ENCODE measurements at places on chromosomes 1 and 21.

DNA sequence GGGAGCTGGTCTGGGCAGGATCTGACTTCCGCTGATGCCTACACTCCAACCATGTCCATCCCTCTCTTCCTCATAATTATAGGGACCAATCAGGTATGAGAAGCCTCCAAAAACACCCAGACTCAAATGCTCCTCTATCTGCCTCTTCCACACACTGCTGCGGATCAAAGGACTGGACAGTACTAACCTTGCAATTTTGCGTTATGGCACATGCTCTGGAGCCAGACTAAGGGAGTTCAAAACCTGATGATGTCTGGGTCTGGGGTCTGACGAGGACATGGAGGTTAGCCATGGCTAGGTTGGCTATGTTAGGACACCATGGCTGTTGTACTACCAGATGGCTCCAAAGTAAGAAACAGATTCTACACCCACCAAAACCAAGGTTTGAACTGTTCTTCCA lies 10.3 kb downstream of the GPN2 start:
- DNase-seq, result no peak

DNA sequence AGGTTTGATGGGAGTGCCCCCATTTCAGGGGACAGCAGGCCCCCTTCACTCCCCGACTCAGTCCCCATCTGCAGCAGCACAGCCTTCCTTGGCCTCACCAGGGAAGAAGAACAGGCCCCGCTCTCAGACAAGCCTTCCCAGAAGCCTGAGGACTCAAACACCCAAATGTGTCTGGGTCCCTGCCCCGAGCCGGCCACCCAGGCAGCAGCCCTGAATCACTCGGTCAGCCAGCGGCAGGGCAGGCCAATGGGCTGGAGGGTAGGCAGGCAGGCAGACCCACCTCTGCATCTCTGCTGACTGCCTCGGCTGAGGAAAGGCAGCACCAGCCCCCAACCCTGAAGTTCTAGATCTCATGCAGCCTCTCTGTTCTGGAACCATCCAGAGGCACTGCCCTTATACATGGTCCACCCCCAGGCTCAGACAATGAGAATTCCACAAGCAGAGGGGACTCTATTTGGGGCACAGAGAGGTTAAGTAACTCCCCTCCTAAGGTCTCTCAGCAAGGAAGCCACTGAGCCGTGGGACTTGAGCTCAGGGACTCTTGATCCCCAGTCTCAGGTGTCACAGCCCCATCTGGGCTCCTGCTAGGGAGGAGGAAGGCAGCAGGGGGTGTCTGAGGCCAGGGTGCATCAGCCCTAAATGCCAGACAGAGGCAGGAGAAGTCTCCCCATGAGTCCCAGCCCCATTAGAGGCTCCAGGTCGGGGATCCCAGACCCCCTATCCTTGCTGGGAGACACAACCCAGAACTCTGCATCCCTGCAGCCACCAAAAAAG lies 33.2 kb upstream of the RUNX3 start:
- DNase-seq, result no peak

DNA sequence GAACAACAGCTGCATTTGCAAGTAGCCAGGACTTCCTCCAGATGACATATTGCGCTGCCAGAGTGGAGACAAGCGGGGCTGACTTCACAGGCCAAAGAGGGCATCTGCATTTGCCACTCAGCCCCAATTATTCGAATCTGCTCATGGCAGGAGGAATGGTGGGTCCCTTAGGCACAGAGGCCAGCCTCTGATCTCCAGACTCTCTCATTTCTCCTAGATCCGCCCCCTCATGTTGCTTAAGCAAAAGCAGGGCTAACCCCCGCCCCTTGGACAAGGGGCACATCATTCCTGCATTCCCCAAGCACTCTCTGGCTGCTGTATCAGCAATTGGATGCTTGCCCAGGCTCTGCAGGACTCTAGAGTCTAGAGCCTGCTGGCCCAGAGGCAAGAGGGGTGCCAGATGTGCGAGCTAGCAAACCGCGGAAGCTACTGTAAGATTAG lies 262.4 kb downstream of the ST6GALNAC3 start:
- DNase-seq, result no peak

- no peak for DNase-seq
Observed at GRCh38 chr1:71462247-71462646, 381.4 kb upstream of the ZRANB2 start.

DNA sequence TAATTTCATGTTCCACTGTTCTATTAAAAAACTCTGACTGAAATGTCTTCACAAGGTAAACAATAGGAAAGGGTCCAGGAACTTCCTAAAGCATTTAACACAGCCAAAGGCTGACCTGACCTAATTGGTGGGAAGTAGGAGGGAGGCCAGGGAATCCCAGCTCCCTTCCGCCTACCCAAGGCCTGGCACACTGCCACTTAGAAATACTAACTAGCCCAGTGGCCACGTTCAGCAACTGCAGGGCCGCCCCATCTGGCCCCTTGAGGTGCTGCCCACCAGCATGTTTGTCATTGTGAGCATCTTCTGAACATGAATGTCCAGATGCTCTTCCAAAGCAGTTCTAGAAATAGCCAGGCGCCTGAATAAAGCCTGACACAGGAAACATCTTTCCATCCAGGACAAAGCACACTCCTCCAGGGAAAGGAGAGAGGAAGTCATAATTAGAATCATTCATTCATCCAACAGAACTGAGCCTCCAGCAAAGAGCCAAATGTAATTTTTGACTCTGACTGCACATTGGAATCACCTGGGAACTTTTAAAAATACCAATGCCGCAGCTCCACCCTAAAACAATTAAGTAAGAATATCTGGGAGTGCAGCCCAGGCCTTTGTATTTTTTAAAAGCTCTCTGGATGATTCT lies 44.6 kb upstream of the BCL9 start:
- DNase-seq, result no peak

DNA sequence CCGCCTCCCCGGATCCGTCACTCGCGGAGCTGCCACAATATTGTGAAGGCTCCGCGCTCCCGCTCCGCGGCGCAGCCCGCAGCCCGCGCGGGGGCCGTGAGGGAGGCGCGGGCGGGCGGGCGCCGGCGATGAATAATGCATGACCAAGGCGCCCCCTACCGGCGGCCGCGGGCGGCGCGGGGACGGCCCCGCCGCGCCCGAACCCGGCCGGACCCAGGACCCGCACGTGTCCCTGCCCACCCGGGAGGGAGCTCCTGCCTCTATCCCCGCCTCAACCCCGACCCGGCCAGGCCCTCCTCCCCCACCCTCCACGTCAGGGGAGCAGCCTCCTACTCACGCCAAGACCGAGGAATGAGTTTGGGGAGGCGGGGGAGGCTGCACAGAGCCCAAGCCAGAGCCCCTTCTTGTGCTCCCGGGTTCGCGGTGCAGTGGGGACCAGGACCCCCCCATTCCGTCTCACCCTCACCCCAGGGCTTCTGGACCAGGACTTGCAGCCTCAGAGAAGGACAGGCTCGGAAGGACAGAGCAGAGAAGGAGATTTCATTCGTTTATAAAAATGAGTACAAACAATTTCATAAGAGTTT lies 70.8 kb upstream of the CASZ1 start:
- DNase-seq, result peak; percentile 42

DNA sequence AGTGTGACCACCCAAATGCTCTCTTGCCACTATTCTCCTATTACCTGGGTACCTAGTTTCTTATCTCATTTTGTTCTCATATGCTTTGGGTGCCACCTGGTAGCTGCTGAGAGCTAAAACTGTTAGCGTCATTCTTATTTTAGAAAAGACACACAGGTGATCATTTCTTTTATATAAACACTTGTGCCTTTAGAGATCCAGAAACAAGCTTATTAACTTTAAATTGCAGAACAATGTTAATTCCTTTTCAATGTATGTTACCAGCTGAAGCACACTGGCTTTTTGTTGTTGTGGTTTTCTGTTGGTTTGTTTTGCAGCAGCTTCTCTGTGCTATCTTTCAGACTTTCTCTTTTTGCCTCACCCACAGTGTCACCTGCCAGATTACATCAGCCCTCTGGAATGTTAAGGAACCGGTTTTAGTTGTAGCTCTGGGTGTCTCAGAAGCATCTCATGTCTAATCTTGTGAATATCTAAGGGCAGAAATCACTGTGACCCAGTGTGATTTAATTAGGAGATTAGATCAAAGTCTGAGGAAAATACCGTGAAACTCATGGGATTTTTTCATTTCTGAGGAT lies 43.4 kb upstream of the SLC19A2 start:
- DNase-seq, result no peak

DNA sequence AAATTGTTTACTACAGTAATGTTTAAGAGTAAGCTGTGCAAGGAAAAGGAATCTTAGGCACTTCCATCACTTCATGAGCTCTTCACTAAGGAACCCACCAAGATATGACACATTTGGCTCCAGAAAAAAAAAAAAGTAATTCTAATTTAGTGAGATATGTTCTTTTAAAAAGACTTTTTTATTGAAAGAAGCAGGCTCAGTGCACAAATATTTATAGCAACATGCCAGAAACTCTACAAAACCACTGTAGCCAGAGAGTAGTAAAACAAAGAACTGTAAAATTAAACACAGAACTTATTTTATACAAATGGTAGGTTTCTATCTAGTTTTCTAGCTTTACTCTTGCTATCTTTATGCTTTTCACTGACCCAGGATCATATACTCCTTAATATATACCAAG lies 434.6 kb upstream of the ADGRL2 start:
- no peak for DNase-seq

GRCh38 chr21:36821032-36821299 lies 122.1 kb downstream of the SIM2 start:
- no peak for DNase-seq

Data from T follicular helper cell (primary cell).